Erythroblast (primary cell): ENCODE measurements at places on chromosomes 5 and 9.
A peak's percentile ranks its signal among the peaks of the same experiment; 100 is the strongest.

DNA sequence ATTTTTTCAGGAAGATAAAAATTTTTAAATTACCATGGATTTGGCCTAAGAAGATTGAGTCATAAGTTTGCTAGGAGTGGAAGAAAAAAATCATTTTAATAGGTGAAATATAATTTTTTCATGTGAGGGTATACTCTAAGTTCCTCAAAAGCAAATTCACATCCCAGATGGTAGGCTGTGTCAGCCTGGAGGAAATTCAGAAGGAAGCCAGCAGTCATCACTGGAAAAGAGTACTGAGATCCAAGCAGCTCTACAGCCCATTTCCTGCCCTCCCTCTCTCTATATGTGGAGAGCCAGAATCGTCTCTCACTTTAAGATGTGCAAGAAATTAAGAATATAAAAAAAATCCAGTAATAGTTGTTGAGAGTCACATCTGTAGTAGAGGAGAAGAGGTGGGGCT, 126.5 kb upstream of the CDH18 start:
- no peak for DNase-seq

DNA sequence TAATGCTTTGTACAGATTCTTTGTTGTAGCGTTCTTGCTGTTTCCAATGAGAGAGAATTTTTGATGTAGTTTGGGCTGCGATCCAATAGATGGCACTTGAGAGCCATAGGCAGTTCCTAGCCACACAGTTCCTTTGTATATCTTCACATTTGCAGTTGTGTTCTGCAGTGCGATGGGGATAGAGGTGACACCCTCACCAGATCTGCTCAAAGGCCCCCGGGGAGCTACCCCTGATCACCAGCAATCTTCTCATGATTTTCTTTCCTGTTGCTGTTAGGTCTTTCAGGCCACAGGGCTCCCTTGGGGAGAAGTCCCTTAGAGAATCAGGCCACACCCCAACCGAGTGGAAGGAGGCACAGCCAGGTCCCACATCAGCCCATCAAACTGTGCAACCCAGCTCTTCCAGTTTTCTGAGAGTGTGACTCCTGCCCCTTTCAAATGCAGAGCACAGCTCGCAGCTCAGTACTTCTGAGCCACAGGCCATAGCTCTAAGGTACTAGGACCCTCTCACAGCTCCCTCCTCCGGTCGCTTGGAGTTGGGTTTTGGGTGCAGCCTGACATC, 353.7 kb downstream of the SLCO4C1 start:
- DNase-seq: peak; percentile 4

- no peak for DNase-seq
Observed at GRCh38 chr9:93155716-93156474, 21.8 kb upstream of the NINJ1 start.

GRCh38 chr9:124040935-124041816, 29.6 kb downstream of the LHX2 start:
- peak; percentile 57 for DNase-seq

- DNase-seq: peak; percentile 4
Observed at GRCh38 chr5:59893429-59894227, at the start of gene PDE4D. PDE4D (minus strand) TSS chr5:59893726.

GRCh38 chr5:168765086-168765550, 185.9 kb upstream of the PANK3 start:
- no peak for DNase-seq

GRCh38 chr9:89687188-89687587, 82.4 kb downstream of the GADD45G start:
- DNase-seq: no peak

DNA sequence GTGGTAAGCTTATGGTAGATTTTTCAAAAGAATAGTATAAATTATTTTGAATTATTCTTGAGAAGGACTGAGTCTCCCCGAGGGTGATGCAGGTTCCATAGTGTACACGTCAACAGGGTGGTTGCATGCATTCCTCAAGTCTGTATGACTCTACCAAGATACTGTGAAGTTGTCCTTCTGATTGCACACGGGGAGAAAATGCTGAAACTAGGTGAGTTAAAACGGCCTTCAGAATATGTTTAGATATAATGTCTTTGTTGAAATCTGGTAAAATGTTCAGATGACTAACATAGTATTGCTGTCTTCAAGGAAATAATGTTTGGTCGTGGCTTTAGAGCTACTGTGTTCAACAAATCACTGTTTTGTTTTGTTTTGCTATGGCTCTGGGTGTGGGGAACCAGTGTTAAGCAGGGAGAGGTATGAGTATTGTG, 22.4 kb upstream of the TNFAIP8 start:
- DNase-seq: no peak

GRCh38 chr5:97009212-97009898, 73.5 kb downstream of the LNPEP start:
- DNase-seq: peak; percentile 46

GRCh38 chr5:85159395-85159794, 774.7 kb upstream of the EDIL3 start:
- no peak for DNase-seq

DNA sequence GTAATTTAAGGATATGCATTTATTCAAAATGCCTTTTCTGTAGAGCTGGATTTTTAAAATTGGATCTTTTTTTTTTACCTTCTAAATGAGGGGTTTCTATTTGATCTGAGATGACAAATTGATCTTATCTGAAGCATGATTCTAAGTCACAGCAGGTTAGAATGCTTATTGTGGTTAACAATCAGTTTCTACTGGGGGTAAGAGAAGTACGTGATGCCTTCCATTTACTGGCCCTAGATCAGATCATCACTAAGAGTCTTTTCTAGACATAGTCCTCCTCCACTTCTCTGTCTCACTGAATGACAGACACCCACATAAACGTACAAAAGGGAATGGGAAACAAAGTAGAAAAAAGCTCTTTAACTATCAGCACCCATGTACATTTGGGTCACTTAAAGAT, 231.9 kb downstream of the DMAC1 start:
- DNase-seq: no peak

- no peak for DNase-seq
Observed at GRCh38 chr9:136200424-136200823, 4.5 kb downstream of the LHX3 start.

DNA sequence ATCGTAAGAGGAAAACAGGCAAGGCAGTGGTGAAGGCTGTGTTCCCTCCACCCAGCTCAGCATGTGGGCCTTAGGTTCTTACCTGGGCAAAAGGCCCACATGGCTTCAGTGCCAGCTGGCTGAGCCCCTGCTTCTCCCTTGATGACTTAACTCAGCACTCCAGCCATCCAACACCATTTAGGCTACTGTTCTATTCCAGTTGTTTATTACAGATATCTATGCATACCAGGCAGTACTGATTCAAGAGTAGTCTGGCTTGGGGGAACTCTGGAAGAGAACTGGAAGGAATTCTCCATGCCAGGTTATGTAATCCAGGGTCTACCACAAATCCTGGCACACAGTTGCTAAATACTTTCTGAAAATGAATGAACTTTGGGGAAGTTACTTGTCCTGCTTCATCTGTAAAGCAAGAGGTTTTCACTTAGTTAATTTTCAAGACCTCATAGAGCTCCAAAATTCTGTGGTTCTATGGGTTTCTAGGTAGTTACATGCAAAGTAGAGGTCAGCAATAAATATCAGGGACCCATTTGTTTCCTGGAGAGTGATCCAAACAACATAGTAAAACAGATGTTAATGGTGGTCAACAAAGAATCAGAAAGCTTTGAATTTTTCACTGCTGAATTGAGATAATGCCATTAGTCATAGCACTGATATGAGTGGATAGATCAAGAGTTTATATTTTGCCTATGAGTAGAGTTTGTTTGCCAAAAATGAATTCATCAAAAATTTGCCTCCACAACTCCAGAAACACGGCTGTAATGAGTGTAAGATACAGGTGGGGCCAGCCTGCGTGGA, 88.2 kb upstream of the OSMR start:
- no peak for DNase-seq

DNA sequence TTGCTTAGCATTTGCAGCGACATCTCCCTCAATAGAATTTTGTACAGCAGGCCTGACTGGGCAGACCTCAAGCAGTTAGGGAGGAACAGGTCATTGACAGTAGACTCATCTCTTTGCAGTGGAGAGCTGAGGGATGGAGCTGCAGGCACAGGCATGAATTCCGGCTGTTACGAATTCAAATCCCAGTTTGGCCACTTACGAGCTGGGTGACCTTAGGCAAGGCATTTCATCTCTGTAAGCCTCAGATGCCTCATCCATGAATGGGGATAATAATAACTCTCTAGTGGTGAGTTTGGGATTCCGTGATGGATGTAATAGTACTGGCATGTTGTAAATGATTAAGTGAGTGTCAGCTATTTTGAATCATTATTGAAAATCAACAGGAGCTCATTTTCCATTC, 195.3 kb downstream of the SEMA6A start:
- no peak for DNase-seq

DNA sequence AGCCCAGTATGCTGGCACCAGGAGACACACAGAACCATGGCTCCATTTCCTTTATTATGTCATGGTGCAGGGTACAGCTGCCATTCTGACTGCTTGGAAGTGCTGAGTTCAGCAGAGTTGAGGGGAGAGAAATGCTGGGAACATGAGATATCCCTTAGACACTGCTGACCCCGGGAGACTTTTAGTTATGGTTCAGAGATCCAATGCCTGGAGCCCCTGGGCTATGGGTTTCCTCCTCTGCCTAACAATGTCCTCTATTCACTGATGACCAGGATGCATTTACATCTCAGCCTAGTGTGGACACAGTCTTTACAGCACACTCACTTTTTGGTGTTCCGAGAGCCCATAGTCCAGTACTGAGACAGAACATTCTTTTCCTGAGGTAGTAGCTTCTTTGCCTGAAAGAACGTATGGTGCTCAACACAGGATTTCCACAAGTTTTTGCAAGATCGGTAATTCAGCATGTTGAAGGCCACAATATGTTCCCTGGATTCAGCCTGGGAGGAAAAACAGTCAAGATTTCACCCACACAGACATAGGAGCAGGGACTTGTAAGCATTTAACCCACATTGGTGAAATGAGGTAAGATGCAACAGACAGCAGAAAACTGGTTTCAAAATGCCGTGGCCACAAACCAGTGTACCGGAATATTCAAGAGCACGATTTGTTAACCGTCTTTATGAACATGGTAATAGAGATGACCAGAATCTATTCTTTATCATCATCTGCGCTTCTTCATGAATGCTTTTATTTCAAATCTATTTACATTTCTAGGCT, 71.3 kb downstream of the PTPN3 start:
- no peak for DNase-seq

DNA sequence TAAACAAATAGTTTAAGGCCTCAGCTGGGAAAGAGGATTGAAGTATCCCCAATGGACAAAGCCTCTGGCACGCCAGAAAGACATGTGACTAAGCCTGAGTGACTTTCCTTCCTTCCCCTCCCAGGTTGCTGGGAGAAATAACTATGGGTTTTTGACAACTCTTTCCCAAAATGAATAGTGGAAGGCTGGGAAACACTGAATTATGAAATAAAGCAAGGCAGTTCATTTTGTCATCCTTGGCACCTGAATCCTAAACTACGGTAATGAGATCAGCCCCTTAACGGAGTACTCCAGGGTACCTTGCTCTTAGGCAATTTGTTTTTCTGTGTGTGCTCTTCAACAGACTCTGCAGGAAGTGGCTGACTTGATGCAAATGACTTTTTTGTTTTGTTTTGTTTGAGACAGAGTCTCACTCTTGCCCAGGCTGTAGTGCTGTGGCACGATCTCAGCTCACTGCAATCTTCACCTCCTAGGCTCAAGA, 75.2 kb downstream of the LMNB1 start:
- DNase-seq: no peak

DNA sequence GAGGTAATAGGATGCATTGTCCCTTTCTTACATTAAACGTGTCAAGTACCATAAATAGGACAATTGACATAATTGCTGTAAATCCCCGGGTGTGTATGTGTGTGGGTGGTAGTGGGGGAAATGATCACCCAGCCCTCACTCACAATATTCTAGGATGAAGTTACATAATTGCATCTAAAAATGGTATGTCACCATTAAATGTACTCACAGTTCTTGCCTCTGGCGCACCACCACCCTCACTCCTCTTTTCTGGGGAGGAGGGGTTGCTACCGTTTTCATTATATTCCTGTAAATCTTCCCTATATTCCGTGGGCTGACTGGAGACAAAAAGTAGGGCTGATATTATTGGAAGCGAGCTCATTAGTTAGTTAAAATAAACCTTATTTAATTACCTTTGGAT, 563.8 kb downstream of the TLR4 start:
- DNase-seq: no peak

DNA sequence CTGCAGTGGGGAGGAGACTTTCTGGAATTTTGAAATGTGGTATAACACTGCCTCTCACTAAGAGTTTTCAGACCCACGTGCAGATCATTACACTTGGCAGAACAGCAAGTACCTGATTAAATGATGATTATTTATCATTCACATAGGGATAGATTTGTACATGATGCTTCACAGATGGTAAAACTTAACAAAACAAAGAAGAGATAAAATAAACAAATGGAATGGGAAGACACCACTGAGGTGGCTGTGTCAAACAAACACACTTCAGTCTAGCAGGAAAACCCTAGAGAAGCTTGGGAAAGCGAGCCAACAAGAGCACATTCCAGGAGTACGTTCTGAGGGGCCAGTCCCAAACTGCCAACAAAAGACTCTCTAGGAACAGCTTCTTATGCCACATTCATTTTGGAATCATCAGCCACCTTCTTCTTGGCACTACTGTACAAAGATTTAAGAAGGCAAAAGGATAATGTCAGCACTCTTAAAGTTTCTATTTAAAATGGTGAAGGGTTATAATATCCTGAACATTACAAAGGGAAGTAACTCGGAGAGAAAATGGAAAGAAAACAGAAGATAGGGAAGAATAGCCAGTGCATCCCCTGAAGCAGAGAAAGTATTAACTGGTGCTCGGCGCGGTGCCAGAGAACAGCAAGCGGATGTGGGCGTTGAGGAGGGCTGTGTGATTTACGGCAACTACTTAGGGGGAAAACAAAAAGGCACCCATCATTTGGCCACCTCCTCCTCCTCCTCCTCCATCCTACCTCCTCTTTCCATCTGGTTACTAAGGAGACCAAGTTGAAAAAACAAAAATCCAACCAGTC, 1.6 kb downstream of the MED27 start:
- peak; percentile 27 for DNase-seq

DNA sequence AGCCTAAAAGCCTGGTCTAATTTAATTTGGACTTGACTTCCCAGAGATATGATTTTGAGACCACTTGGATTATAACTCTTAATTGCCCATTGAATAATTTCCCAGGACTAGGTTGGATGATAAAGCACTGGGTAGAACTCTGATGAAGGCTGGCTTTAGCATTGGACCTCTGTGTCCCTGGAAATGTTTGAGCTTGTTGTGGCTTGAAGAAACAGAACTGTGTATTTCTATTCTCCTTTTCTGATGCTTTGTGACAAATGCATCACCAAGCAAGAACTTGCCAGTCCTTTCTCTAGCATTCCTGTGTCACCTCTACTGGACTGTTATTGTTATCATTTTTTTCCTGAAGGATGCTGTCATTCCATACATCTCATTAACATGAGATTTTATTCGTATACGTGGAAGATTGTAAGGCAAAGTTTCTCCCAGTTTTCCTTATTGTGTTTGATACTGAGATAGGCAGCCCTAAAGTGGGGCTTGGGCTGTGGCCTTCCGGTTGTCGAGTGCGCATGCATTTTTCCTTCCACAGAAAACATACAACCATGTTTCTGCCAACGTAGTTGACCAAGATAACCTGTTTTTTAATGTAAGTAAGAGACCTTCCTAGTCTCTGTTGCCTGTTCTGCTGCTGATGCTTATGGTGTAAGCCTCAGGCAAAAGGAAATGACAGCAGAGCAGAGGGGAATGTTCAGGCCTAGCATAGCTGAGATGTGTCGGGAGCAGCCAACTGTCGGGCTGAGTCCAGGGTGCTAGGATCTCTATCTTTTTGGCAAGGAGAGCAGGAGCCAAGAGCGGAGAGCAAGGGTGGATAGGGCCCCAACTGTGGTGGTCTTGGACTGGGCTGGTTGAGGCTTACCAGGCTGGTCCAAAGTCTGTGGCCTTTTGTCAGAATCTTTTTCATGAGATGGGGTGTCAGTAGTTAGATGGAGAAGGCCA, 2.3 kb downstream of the NTRK2 start:
- no peak for DNase-seq
